Hematopoietic multipotent progenitor cell treated with erythropoietin and hydrocortisone succinate and interleukin-3 and kit ligand, for 4 days (in vitro differentiated cells): ENCODE measurements at places on chromosomes 4 and X.

DNA sequence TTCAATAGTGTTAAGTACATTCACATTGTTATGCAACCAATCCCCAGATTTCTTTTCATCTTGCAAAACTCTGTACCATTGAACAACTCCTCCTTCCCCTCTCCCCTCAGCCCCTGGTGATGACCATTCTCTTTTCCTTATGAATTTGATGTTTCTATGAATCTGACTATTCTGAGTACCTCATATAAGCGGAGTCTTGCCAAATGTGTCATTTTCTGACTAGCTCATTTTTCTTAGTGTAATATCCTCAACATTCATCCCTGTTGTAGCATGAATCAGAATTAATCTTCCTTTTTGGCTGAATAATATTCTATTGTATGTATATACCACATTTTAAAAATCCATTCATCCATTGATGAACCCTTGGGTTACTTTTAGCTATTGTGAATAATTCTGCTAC lies 34.0 kb downstream of the SMIM20 start:
- DNase-seq, result no peak

DNA sequence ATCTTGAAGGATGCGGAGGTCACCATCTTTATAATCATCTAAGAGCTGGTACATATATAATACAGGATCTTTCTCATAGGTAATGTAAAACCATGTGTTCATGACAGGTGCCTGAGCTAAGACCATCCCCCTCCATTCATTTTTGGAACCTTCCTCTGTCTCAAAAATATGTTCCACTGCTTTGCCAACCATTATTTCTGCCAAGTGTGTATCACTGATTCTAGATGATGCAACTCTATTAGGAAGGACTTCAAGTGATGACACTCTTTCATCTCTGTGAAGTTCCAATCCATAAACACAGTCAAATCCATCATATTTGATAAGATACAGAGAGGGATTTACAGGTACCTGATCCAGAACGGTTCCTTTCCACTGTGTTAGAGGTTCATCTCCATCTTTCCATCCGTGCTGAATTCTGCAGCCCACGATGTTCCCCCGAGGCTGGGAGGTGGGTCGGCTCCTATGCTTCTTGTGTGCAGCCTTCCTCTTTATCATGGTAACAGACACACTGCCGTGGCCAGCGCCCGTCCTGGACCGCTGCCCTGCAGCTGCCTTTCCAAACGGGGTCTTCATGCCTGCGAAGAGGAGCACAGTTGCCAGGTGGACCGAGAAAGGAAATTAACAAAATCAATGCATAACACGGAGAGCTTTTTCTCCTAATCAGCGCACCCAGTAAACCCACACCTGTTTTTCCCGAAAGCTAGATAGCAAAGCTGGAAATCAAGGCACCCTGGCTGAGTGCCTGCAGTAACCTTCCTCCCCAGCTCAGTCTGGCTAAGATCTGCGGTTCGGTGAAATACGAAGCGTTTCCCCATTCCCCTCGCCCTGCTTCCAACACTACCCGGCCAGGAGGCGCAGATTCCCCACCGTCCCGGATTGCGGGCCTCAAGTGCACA lies 718 bp downstream of the SPIN3 start:
- DNase-seq, result peak; percentile 16

GRCh38 chrX:37896511-37896890 lies 49.1 kb upstream of the DYNLT3 start:
- no peak for DNase-seq

DNA sequence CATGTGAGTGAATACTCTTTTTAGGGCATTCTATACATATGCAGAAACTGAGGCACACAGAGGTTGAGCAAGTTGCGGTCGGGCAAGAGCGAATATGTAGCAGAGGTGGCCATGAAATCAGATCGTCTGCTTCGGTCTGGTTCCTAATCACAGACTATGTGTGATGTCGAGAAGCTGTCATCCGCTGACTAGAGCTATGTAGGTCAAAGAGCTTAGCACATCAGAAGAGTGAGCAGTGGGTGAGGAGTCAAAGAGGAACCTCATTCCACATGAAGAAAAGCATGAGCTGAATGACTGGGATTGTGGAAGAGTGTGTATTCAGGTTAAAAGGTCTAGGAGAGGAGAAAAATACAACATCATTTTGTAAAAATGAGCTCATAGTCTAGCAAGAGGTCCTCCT lies 19.0 kb downstream of the GAB3 start:
- no peak for DNase-seq

DNA sequence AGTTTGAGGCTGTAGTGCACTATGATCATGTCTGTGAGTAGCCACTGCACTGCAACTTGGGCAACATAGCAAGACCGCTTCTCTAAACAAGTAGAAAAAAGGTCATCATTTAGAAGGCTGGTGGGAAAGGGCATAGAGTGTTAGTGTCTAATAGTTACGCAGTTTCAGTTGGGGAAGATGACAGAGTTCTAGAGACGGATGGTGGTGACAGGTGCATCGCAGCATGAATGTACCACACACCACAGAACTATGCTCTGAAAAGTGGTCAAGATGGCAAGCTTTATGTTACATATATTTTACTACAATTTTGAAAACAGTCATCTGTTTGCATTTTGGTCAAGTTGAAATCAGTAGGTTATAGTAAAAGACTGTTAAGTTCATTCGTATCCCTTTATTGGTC lies 23.7 kb upstream of the CLDN34 start:
- no peak for DNase-seq

DNA sequence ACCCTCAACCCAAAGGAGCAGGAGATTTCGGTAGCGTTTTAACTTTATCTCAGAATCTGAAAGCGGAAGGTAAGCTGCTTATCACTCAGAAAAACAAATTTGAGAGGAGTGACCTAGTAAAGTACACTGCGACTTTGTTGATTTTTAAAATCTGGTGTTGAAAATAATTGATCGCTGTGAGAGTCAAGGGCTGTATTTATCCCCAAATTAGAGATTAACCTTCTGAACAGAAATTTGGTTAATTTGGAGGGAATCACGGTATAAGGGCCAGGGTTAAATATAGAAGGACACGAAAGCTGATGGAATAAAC lies 212 bp downstream of the CLCN4 start:
- no peak for DNase-seq

DNA sequence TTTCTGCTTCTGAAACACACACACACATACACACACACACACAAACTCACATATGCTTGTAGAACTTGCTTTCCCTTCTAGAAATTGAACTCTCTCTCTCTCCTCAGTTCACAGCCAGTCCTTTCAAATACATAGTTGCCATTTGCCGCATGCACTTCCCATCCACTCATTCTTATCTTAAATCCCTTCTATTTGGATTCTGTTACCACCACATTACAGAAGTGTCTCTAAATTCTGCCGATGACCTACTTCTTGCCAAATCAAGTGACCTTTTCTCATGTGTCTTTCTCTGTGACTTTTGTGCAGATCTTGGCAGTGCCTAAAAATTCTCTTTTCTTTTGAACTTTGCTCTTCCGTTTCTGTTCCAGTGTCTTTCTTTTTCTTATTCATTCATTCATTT lies 7.5 kb upstream of the MYOZ2 start:
- DNase-seq, result no peak

- peak; percentile 21 for DNase-seq
These were observed 599.5 kb downstream of the FSTL5 start for GRCh38 chr4:161564230-161564834.

DNA sequence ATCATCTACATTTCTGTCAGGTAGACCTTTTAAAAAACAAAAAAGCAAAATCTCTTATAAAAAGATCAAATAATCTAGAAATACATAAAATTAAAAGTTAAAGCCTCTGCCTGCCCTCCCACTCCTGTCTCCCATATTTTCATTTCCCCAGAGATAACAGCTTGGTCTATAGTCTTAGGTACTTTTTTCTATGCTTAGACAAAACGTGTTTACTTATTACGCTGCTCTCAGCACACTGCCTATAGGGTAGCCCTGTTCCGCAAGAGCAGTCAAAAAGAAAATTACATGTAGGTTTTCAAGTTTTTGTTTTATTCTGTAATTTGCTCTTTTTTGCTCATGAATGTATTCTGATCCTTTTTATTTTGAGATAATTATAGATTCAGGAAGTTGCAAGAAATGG lies 73.3 kb downstream of the TAF1 start:
- no peak for DNase-seq

- DNase-seq, result peak; percentile 28
These were observed 40.3 kb downstream of the POLR2B start for GRCh38 chr4:57018980-57019379.

DNA sequence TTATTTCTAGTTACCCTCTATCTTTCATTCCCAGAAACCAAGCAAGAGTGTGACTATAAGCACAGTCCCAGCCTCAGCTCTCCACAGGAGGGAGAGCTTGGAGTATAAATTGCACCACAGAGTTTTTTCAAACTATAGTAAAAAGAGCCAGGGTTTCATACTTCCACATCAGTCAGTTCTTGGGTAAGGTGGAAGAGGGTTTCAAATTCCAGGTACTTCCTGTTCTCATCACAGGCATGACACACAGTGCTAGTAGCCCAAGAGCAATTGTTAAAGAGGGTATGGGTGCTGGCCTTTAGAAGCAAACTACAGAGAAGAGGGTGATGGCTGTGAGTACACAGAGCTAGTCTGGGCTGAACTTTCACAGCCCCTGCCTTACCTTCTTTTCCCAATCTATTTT lies 5.7 kb upstream of the IL1RAPL1 start:
- DNase-seq, result no peak

- peak; percentile 74 for DNase-seq
These were observed 151.5 kb downstream of the CENPC start for GRCh38 chr4:67393699-67394281.
